ENCODE measurements at places on chromosomes 4 and X. TPM values are rescaled to one million over a fixed set of nuclear protein-coding genes. Genes with fewer than 3 reads are reported as not detected.

- no peaks in the 10 kb centered on the region for H3K36me3 ChIP-seq
- H3K4me1 ChIP-seq = peaks cover 84% of the 10 kb centered on the region
- H3K27ac ChIP-seq = peak overlapping the region; percentile 93
- H3K27me3 ChIP-seq = no peaks in the 10 kb centered on the region
Measured at GRCh38 chrX:37816766-37817165, 30.6 kb downstream of the DYNLT3 start.

GRCh38 chr4:141356321-141356962, 135.7 kb downstream of the ZNF330 start:
- no peak overlapping the region for H3K4me3 ChIP-seq
- DNase-seq = no peak
- H3K36me3 ChIP-seq = no peaks in the 10 kb centered on the region
- no peaks in the 10 kb centered on the region for H3K4me1 ChIP-seq
- no peaks in the 10 kb centered on the region for H3K27me3 ChIP-seq
- no peak overlapping the region for H3K27ac ChIP-seq

DNA sequence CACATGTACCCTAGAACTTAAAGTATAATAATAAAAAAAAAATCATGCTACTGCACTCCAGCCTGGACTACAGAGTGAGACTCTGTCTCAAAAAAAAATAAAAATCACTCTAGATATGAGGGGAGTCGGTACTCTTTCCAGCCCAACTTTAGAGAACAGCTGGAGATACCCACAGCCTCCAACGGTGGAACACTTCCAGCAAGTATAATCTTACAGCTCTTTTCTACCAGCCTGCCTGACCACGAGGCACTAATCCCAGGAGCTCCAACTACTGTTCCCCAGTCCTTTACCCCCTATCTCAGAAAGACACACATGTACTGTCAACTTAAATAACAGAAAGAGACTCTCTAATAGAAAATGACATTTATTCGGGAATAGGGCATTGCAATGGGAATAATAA, 46.8 kb downstream of the STEEP1 start:
- H3K4me3 ChIP-seq = no peak overlapping the region
- H3K27ac ChIP-seq = no peak overlapping the region
- no peaks in the 10 kb centered on the region for H3K36me3 ChIP-seq
- H3K27me3 ChIP-seq = no peaks in the 10 kb centered on the region
- DNase-seq = no peak

- no peaks in the 10 kb centered on the region for H3K4me1 ChIP-seq
- no peaks in the 10 kb centered on the region for H3K27me3 ChIP-seq
- no peak for DNase-seq
Measured at GRCh38 chr4:7356667-7357310, 77.9 kb downstream of the PSAPL1 start.

Gene ENPEP
- not detected for total RNA-seq

GRCh38 chr4:36168127-36168878, 76.0 kb downstream of the ARAP2 start:
- no peak for DNase-seq
- H3K4me3 ChIP-seq = no peak overlapping the region
- no peaks in the 10 kb centered on the region for H3K4me1 ChIP-seq
- H3K27me3 ChIP-seq = no peaks in the 10 kb centered on the region
- no peaks in the 10 kb centered on the region for H3K36me3 ChIP-seq

DNA sequence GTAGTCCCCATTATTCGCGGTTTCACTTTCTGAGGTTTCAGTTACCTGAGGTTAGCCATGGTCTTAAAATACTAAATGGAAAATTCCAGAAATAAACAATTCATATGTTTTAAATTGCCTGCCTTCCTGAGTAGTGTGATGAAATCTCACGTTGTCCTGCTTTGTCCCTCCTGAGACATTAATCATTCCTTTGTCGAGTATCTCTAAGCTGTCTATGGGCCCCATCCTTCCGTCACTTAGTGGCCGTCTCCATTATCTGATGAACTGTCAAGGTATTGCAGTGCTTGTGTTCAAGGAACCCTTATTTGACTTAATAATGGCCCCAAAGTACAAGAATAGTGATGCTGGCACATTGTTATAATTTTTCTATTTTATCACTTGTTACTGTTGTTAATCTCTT, 94.8 kb downstream of the ADGRL3 start:
- no peaks in the 10 kb centered on the region for H3K36me3 ChIP-seq
- no peaks in the 10 kb centered on the region for H3K27me3 ChIP-seq
- DNase-seq = no peak
- H3K27ac ChIP-seq = no peak overlapping the region

Gene ARX
- total RNA-seq = not detected

Gene CFI
- total RNA-seq = 0.79 TPM
